NCI-H69 (cell line): ENCODE measurements at places on chromosomes 16 and 17.
A peak's percentile ranks its signal among the peaks of the same experiment; 100 is the strongest.

DNA sequence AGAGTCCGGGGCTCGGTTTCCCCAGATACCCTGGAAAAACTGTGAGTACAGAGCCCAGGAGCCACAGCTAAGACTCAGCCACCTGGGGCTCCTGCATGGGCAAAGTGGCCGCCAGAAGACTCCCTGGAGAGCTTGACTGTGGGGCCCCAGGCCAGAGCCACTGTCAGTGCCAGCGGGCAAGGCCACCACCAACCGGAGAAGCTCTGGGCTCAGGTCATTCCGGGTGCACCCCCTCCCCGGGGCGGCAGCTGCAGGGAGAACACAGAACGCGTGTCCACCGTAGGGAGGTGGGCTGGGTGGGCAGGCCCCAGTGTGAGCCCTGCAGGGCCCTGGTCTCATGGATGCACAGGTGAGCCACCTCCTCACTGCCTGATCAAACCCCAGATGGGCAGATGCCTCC is 22.3 kb upstream of the RBFOX3 start:
- DNase-seq = no peak

- no peak for DNase-seq
Observed at GRCh38 chr17:31467502-31468256, 76.2 kb downstream of the RAB11FIP4 start.

- no peak for DNase-seq
Observed at GRCh38 chr17:54157542-54157941, 334.8 kb downstream of the KIF2B start.

GRCh38 chr16:23857881-23858269 is 22.1 kb downstream of the PRKCB start:
- no peak for DNase-seq

DNA sequence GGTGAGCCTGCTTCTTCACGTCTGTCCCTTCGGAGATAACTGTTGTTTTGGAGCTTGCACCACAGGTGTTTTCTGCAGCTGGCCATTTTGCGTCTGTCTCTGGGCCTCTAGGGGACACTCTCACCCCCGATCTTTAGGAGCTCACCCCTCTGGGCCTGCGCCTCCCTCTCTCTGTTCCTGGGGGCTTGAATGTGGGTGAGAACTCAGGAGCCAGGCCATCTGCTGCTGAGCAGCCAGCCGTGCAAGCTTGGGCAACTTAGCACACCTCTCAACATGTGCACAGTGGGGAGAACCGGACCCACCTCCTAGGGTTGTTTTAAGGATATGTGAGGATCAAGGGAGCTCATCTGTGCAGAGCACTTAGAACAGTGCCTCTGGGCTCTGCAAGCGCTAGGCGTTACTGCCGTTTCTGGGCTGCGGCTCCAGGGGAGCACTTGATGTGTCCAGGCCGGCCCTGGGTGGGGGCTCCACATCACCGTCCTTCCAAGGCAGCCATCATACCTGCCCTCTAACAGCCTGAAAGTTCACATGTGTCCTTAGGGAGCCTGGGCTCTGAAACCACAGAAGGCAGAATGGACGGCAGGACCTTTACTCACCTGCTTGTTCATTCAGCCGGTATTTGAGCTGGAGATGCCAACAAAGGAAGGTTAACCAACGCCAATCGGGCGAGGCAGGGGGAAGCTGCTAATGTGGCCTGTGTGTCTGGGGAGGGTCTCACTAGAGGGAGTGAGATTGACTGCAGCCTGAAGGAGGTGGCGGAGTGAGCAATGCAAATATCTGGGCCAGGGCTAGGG is 66.3 kb downstream of the MRC2 start:
- DNase-seq = peak; percentile 67

GRCh38 chr16:31452631-31453106 is 6.6 kb upstream of the ARMC5 start:
- no peak for DNase-seq

DNA sequence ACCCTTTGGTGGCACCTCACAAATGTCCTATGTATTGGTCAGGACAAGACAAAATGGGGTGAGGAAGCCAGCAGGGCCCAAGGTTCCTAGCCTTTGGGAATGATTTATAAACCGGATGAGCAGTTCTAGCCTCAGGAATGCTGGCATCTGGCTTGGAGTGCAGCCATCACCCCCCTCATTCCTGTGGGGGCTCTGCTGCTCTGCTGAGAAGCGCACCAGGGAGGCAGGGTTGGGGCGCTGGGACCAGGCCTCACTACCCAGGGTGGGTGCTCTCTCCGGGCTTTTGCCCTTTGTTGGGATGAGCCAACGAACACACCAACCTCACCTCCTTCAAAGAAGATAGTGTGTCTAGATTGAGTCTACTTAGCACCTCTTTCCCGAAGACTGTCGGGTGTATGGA is 39.2 kb downstream of the TMEM11 start:
- DNase-seq = no peak

DNA sequence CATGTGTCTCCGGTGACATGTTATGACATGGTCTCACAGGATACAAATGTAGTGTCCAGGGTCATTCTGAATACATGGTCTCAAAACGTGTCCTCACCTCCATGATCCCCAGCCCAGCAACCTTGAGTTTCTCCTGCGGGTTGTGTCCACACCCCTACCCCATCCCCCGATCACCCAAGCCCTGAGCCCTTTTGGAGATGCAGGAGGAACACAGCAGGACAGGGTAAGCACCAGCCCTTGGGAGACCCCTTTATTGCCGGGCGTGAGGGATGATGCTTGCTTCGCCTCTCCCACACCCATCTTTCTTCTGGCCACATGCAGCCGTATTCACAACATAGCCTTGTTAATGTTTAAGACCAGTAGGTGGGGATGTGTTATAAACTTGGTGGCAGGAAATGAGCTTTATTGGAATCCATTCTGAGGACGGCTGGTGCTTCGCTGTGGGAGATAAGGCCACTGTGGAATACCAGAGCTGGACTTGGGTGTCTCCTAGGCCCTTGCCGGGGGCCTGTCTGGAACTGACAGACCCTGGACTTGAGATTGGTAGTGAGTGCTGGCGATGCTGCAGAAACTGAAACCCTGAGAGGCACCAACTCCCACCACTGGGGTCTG is 5.5 kb downstream of the TMEM132E start:
- DNase-seq = peak; percentile 81

- no peak for DNase-seq
Observed at GRCh38 chr16:22366889-22367288, 7.5 kb downstream of the CDR2 start.
